Cortex of kidney (tissue), 1 donor: ENCODE measurements at places on chromosomes 1 and 21.

DNA sequence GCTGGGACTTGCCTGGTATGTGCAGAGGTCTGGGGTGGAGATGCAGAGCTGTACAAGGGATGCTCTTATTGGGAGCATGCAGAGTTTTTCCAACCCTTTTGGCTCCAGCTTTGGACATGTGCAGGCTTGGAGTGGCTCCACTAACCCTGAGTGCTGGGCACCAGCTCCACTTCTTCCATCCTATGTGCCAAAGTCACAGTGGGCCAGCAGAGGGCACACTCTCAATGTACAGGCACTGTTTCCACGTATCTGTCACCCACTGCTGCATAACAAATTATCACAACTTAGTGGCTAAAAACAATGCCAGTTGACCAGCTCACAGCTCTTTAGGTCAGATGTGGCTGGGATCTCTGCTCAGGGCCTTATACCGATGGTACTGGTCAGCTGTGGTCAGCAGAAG lies 631.8 kb downstream of the AJAP1 start:
- no peak for DNase-seq

DNA sequence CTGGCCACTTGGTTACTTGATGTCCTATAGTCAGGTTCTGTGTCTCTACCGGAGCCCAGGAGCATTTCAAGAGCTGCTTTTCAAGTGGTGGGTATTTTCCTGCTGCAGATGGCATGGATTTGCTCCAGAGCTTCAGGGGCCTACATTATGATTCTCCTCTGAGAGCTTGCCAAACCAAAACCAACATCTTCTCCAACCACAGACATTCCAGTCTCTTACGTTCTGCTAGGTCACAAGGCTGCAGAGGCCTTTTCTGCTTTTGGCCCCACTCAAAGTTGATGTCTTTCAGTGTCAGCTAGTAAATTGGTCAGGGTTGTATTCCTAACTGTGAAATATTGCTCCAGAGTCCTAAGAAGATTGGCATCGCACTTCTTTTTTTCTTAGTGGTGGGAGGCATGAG lies 14.7 kb upstream of the AQP10 start:
- DNase-seq = no peak

DNA sequence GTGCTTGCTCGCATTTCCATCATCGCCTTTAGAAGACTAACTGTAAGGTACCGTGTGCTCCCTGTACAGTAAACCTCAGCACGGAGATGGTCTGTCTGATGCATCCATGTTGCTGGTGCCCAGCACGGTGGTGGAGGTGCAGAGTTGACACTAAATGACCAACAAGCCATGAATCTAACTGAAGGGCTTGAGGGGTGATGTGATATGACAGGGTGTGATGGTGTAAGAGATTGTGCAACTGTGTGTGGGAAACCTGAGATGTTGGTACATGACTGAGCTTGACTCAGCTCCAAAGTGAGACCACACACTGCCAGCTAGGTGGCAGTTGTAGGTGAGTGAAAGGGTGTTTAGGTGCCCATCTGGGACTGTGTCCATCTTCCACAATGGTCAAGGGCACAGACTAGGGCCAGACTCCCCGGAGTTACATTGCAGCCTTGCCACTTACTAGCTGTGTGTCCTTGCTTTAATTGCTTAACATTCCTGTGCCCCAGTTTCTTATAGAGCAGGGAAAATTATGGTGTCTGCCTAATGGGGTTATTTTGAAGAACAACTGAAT lies 21.4 kb downstream of the SLC2A1 start:
- no peak for DNase-seq

- no peak for DNase-seq
Measured at GRCh38 chr1:178451529-178451928, 45.2 kb downstream of the CLEC20A start.

DNA sequence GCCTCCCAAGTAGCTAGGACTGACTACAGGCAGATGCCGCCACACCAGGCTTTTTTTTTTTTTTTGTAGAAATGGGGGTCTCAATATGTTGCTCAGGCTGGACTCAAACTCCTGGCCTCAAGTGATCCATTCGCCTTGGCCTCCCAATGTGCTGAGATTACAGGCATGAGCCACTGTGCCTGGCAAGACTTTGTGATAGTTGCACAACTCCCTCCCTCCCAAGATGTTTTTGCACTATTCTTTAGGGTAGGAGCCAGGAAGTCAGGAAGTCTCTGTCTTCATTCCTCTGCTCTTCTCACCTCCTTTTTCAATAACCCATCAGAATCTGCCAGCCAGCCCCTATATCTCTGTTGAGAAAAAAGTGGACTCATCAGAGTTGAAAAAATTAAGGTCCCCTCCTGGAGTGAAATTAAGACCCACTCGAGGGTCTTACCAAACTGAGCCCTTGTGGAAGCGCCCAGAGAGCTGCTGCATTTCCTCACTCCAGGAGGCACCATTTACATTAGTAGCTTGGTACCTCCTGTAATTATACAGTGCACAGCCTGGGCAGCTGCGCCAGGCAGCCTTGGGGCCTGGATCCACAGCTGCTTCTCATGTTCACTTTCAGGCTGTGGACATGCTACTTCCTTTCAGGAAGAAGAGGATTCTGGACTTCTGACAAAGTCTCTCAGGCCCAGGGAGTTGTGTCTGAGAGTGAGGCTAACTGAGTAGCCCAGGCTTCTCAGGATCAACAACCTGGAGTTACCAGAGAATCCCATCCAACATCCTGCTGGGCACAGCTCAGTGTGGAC lies 24.0 kb downstream of the TCEA3 start:
- no peak for DNase-seq

GRCh38 chr1:207647671-207648333 lies 2.9 kb downstream of the CR1L start:
- DNase-seq = no peak

- DNase-seq = no peak
Measured at GRCh38 chr1:39065542-39065941, 39.4 kb downstream of the NDUFS5 start.

- DNase-seq = no peak
Measured at GRCh38 chr1:19688041-19688842, 23.6 kb downstream of the HTR6 start.

DNA sequence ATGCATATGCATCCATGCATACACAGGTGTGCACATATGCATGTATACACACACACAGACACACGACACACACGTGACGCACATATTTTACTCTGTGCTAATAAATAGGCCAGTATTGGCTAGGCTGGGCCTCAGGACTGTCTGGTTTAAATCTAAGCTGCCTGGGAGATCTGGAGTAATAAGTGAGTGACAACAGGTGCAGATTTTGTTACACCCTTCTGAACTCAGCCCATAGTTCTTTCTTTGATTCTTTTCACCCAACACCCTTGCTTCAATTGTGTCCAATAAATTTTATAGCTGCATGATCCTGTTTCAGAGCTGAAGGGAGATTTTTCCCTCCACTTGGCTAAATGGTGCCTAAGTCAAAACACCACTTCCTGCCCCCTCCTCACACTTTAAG lies 132.8 kb downstream of the FGGY start:
- no peak for DNase-seq
